Central memory CD4-positive, alpha-beta T cell (primary cell): ENCODE measurements at places on chromosomes 7 and 10.

DNA sequence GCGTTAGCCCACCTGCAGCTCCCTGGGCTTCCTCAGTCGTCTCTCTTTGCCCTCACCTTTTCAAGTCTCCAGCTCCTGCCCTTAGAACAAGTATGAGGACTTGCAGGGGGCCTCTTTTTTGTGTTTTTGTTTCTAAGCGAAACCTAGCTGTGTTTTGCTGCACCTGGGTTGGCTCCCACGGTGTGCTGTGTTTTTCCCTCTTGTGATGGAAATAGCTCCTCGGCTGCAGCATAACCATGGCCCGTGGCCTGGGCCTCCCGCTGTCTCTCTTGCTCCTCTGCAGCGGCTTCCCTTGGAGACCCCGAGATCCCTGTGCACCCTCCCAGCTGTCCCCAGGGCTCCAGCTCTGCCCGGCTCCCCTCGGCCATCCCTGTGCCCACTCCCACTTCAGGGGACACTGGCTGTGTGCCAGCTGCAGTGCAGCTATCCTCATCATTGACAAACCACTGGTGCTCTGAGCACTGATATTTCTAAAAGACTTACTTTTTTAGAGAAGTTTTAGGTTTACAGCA, 75.6 kb upstream of the TCERG1L start:
- DNase-seq = no peak

DNA sequence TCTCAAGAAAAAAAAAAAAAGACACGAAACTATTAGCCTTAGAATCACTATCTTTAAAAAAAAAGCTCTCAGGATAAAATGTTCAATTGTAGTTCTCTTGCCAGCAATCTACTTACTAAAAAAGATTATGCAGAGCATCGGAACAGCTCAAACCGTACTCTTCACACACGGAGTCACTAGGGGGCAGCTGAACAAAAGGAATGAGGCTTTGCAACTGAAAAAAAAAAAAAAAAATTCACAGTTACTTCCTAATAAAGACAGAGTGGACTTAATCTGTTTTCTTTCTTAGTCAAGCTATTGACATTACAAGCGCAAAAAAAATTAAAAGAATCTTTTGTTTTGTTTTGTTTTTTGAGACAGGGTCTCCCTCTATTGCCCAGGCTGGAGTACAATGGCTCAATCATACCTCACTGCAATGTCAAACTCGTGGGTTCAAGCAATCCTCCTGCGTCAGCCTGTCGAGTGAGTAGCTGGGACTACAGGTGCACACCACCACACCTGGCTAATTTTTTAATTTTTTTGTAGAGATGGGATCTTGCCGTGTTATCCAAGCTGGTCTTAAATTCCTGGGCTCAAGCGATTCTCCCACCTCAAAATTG, 11.5 kb downstream of the PMS2 start:
- DNase-seq = peak; percentile 50

- DNase-seq = no peak
These were observed 44.2 kb upstream of the FOXL3 start for GRCh38 chr7:245574-246295.

DNA sequence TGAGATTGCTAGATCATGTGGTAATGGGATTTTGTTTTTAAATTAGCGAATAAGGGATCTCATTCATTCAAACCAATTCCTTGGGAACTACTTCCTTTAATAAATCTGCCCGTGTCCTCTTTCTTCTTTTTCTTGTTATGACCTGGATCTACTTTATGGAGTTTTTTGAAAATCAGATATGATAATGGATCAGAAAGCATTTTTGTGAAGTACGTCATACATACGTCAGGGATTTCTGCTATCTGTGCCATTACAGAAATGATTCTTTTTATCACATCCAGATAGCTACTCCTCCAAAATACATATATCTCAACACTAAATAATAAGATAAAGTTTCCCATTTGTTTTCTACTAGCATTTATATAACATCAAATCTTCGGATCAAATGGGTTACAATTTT, 40.2 kb upstream of the STK17A start:
- no peak for DNase-seq

DNA sequence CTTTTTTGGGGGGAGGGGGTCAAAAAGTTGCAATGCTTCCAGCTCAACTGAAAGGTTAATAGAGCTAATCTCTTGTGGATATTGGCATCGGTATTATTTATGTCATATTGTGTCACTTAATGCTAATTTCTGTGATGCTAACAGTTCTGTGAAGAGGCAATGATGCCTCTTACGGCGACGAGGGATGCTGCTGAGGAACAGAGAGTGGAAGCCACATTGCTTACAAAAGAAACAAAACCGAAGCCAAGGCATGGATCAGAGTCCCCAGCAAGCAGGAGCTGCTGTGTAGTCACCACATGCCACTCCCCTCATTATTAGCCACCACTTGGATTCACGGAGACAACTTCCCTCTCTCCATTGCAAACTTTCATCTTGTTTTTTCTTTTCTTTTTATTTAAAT, 536.5 kb upstream of the MGMT start:
- DNase-seq = no peak

DNA sequence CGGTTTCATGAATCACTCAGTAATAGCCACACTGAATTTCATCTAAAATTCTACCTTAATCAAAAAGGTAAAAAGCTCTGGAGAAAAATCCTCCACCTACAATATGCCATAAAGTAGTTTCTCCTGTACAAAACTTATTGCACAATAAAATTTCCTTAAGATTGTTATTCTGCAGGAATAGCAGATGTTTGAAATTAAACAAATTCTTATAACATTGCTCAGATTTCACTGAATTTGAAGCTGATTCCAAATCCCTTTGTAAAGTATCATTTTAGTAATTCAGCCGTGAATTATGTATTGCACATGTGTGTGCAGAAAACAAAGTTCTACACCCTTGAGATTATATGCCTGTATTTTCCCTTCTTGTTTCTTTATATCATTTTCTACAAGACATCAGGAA, 123.8 kb downstream of the AMPH start:
- DNase-seq = no peak

DNA sequence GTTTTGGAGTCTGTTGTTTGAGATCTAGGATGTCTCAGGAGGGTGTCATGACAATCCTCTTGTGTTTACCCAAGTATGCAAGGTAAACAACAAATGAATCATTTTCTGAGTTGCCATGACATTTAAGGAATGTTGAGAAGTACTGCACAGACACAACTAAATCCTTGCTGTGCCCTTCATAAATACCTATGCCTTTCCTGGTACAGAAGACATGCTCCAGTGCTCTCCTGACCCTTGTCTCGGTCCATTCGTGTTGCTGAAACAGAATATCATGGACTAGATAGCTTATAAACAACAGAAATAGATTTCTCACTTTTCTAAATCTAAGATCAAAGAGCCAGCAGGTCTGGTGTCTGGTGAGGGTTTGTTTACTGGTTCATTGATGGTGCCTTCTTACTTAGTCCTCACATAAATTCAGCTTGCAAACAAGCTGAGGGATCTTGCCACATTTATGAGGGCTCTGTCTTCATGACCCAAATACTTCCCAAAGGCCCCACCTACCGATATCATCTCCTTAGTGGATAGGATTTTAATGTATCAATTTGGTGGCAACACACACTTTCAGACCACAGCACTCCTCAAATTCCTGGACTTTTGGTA, 341.8 kb upstream of the SEMA3A start:
- no peak for DNase-seq

GRCh38 chr7:2242541-2243429, 759 bp downstream of the NUDT1 start:
- DNase-seq = peak; percentile 9

DNA sequence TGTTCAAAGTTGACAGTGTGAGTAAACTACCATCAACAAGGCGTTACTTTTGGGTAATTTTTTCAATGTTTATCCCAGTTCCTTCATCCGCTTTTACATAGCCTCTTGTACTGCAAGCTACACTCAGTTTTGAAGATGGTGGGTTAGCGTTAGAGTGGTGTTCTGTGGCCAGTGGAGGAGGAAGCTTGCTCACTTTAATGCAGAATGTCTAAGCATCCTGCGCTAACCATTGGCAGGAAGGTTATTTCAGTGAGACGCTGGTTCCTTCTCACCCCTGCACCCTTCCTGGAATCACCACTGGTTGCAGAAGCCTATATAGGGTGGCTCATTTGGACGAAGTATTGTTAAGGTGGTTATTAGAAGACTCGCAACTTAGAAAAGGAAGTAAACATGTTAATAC, 159.1 kb downstream of the CELF2 start:
- DNase-seq = peak; percentile 32

GRCh38 chr7:78368771-78369170, 570.2 kb downstream of the PHTF2 start:
- DNase-seq = no peak

GRCh38 chr7:54260941-54261371, 281.2 kb upstream of the VSTM2A start:
- no peak for DNase-seq

DNA sequence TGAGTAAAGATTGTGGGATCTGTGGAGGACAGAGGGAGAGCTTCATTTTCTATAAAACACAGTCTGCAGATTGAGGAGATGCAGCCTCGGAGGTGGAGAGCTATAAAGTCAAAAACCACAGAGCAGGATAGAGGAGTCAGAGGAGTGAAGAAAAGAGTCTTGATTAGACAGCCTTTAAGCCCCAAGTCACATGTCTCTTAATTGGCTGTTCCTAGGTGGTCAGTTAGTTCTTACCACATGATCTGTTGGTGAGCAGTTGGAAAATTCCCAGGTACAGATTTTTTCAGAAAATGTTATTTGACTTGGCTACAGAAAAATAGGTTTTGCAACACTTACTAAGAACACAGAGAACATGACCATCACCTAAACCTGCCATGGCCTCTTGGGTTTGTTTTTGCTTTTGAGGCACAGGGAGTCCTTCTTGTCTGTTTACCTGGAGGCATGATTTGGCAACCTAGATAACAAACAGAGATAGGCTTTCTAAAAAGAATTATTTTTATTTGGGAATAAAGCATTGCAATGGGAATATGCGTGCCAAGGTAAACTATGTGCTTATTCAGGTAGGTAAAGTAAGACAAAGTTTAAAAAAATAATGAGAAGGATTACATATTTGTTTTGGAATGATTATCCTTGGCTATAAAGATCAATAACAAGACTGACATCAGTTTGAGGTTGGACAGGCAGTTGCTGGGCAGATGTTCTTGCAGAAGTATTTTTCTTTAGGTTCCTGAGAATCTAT, 604 bp upstream of the CYP3A43 start:
- DNase-seq = no peak

DNA sequence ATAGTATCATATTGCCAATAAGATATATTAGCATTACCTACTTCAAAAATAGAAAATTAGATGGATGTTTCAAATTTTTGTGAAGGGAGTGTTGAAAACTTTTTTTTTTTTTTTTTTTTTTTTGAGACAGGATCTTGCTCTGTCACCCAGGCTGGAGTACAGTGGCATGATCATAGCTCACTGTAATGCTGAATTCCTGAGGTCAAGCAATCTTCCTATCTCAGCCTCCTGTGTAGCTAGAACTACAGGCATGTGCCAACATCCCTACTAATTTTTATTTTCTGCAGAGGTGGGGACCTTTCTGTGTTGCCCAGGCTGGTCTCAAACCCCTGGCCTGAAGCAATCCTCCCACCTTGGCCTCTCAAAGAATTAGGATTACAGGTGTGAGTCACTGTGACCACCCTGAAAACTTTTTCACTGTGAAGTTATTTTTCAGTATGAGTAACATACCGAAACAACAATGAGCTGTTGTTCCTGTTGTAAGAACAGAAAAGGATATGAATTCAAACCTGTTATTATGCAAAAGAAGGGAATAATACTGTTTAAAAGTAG, 266.9 kb downstream of the NEBL start:
- no peak for DNase-seq

DNA sequence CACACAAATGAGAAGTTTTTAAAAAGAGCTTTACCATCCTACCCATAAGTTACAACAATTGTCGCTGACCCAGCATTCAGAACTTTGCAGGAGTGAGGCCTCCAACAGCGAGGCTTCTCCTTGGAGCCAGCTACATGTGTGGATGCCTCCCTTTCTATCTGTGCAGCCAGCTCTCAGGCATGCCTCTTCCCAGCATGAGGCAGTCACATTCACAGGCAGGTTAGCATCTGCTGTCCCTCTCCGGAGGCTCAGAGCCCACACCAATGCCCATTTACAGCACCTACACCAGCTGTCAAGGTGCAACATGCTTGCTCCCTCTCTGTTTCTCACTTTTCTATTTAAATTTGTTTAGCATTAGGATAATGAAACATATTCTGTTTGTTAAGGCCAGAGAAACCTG, 278.7 kb upstream of the PODXL start:
- no peak for DNase-seq

GRCh38 chr7:33872870-33873269, 32.5 kb upstream of the BMPER start:
- no peak for DNase-seq

DNA sequence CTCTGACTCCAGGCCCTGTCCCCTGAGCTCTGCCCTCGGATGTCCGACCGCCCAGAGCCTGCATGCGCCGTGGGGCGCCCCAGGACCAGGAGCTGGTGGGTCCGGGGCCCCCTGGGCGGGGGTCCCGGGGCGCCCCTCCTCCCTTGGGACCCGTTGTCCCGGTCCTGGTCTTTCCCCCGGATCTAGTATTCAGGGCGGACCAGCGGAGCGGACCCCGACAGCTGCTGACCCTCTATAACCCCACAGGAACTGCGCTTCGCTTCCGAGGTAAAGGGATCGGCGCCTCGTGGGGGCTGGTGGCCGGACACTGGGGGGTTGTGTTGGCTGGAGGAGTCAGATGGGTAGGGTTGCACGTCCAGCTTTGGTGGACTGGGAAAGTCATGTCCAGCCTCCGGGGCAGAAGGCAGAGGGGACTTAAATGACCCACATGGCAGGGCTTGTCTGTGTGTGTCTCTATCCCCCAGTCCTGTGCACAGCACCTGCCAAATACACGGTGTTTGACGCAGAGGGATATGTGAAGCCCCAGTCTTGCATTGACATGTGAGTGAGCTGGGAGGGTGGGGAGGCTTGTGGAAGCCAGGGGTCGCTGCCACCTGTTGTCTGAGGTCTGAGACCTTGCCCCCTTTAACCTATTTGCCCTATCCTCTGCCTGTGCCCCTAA, 520 bp downstream of the MOSPD3 start:
- DNase-seq = no peak

DNA sequence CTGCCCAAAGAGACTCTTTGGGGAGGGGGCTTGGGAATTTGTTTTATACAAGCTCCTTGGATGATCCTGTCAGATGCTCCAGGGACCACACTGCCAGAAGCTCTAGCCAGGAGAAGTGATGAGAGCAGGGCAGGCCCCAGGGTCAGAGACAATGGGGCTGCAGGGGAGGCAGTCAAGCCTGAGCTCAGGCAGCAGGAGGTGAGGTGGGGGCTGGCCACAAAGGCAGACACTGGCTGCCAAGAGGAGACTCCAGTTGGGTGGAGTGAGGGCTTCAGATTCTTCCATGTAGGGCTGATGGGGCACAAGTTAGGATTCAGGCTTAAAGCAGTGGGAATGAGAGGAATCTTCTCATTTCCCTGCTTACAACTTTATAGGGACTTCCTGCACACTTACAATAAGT, 35.6 kb upstream of the LOXL4 start:
- no peak for DNase-seq

DNA sequence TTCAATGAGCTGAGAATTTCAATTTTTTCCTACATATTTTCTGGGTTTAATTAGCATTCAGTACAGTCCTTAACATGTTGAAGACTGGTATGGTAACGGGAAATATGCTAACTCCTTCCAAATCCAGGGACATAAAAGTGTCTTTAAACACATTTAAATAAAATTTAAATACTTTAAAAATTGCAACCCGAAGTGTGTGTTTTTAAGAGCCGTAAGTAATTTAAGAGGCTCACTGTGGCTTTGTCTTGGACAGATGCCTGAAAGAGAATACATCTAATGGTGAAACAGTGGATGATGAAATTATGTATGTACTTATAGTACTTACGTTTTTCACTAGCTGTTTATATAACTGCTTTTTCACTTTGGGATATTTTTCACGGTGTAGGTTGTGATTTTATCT, 687.3 kb upstream of the CELF2 start:
- no peak for DNase-seq

GRCh38 chr10:71801361-71801760, 28.0 kb upstream of the VSIR start:
- no peak for DNase-seq
